ENCODE measurements at places on chromosomes 3 and 15. TPM values are rescaled to one million over a fixed set of nuclear protein-coding genes. Genes with fewer than 3 reads are reported as not detected.

DNA sequence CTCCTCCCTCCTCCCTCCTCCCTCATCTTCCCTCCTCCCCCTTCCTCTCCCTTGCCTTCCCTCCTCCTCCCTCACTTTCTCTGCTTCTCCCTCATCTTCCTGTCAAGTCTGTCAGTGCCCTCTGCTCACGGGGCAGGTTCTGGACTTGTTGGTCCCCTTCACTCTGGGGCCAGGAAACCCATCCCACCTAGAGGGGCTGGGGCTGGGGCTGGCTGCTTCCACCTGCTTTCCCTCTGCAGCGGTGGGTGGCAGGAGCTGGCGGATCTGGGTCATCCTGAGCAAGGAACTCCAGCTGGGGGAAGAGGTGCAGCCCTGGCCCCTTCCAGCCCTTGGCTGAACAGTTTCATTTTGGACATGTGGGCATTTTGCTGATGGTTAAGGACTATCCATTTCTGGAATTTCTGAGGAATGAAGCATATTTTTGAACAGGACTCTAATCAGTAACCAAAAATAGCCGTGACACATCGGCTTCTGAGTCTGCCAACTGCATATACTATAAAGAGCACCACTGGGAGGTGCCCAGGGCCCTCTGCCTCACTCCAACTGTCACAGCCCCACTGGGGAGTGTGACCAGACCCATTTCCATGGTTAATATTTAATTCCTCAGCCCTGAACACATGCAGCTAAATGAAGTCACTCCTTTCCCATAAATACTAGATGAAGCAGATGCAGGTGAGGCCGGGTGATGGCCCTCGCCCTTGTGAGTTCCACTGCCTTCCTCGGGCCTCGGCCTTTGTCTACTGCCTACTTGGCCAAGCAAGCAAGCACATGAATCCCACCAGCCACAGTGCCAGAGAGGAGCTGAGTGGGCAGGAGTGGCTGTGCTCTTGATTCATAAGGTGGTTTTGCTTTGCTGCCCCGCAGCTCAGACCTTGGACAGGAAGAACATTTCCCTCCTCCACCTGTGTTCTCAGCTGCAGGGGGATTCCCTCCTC is 39.8 kb downstream of the CHDH start:
- H3K27me3 ChIP-seq, result no peaks in the 10 kb centered on the region
- no peak overlapping the region for H3K4me3 ChIP-seq
- H3K4me1 ChIP-seq, result peaks cover 14% of the 10 kb centered on the region
- peak; percentile 82 for DNase-seq

- no peak overlapping the region for H3K27ac ChIP-seq
- peak; percentile 49 for DNase-seq
- H3K4me1 ChIP-seq, result peaks cover 15% of the 10 kb centered on the region
- H3K27me3 ChIP-seq, result peaks cover 35% of the 10 kb centered on the region
Measured at GRCh38 chr15:75198560-75199356, 2.9 kb upstream of the C15orf39 start.

DNA sequence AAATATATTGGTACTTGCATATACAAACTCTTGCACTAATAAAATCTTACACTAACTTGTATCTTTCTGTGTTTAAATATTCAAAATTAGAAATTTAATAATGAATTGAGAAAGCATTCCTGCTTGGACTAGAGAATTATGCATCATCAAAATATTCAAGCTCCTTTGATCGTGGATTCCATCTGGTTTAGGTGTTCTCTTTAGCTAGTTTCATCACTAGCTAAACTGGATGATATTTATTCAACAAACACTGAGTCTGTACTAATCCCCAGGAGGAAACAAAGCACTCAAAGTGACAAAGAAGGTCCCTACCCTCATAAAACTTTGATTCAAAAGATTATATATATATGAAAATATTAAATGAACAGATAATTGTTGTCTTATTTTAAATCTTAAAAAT is 1360.9 kb upstream of the ALCAM start:
- H3K4me1 ChIP-seq, result no peaks in the 10 kb centered on the region
- H3K36me3 ChIP-seq, result no peaks in the 10 kb centered on the region
- H3K4me3 ChIP-seq, result no peak overlapping the region
- H3K27me3 ChIP-seq, result no peaks in the 10 kb centered on the region
- no peak overlapping the region for H3K27ac ChIP-seq

DNA sequence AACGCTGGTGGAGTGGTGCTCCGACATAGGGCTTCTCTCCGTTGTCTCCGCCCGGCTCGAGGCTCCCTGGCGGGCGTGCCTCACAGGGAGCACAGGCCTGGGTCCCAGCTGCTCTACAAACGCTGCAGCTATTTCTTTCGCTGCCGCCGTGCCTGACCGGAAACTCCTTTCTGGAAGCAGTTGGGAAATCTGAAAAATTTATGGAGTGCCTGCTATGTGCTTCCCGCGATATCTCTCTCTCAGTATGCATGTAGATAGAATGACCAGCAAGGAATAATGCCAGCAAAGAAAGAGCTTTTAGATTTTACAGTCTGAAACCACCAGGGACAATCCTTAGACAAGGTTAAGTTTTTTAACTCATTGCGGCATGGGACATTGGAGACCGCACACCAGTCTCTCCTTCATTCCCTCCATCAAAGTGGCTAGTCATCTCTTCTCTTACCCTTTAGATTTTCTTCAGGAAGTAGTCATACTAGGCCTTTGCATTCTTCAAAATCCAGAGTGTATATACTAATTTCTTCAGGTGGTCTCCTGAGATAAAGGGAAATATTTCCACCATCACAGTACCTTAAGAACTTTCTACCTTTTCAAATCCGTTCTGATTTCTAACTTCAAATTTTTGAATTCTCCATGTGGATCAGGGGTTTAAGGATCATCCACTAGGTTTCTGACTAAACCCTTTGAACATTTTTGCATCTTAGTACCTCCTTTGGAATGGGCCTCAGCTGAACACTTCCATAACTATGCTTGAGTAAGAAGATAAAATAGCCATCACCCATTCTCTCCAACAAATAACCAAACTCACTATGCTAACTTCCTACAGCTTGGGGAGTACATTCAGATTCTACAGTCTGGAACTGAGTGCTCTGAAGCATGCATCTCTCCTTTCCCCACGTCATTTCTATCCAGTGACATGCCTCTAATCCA is 1.1 kb upstream of the NPHP3 start:
- peaks cover 7% of the 10 kb centered on the region for H3K4me1 ChIP-seq
- peak overlapping the region; percentile 86 for H3K27ac ChIP-seq
- peak overlapping the region; percentile 67 for H3K4me3 ChIP-seq
- peak; percentile 28 for DNase-seq

DNA sequence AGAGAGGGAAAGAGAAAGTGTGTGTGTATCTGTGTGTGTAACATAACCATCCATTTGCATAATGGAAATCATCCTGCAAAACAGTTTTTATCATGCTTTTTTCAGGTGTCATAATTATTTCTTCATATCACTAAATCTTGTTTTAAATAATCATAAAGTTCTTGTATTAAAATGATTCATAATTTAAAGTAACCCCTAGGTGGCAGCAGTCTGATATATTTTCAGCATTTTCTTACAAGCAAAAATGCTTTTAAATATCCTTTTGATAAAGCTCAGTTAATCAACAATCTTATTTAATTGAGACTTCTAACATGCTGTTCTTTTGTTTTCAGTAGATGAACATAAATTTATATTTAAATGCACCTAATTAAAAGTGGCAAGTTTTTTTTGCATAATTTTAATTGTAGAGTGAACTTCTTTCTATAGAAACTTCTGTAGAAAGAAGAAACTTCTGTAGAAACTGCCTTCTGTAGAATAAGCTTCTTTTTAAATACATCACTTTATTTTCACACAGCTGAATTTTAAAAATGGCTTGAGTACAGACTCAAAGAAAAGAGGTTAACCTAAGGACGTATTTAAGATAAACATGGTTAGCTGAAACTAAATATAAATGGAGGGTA is 72.5 kb downstream of the OPA1 start:
- H3K4me3 ChIP-seq, result no peak overlapping the region
- H3K27me3 ChIP-seq, result no peaks in the 10 kb centered on the region
- H3K36me3 ChIP-seq, result peaks cover 12% of the 10 kb centered on the region
- H3K27ac ChIP-seq, result no peak overlapping the region
- no peaks in the 10 kb centered on the region for H3K4me1 ChIP-seq

The SLC12A8 gene
- 2.2 TPM for total RNA-seq

The PCOLCE2 gene
- total RNA-seq, result 0.56 TPM

GRCh38 chr3:48848816-48849515 is 1.3 kb upstream of the PRKAR2A start:
- no peaks in the 10 kb centered on the region for H3K36me3 ChIP-seq
- no peak overlapping the region for H3K27ac ChIP-seq
- no peak overlapping the region for H3K4me3 ChIP-seq

The MST1R gene
- total RNA-seq, result not detected

GRCh38 chr15:56244038-56244810 is 545 bp upstream of the RFX7 start:
- no peaks in the 10 kb centered on the region for H3K27me3 ChIP-seq
- no peaks in the 10 kb centered on the region for H3K36me3 ChIP-seq
- peak overlapping the region; percentile 89 for H3K4me3 ChIP-seq
- peak; percentile 67 for DNase-seq

The DAZL gene
- total RNA-seq, result not detected

DNA sequence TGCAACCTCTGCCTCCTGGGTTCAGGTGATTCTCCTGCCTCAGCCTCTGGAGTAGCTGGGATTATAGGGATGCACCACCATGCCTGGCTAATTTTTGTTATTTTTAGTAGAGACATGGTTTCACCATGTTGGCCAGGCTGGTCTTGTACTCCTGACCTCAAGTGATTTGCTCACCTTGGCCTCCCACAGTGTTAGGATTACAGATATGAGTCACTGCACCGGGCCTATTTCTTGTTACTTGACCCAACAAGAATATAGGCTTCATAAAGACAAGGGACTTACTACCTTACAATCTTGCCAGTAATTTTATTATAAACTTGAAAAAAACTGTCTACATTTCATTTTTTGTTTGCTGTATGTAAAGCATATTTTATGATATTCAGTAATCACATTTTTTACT is 21.4 kb upstream of the ZBTB47 start:
- no peak overlapping the region for H3K4me3 ChIP-seq
- DNase-seq, result peak; percentile 77
- H3K27ac ChIP-seq, result no peak overlapping the region
- H3K4me1 ChIP-seq, result peaks cover 8% of the 10 kb centered on the region
- H3K27me3 ChIP-seq, result no peaks in the 10 kb centered on the region

- no peaks in the 10 kb centered on the region for H3K27me3 ChIP-seq
- DNase-seq, result no peak
- H3K4me3 ChIP-seq, result no peak overlapping the region
- H3K4me1 ChIP-seq, result peaks cover 4% of the 10 kb centered on the region
- no peaks in the 10 kb centered on the region for H3K36me3 ChIP-seq
Measured at GRCh38 chr3:152199102-152199840, 69.5 kb upstream of the MBNL1 start.
